Cardiac septum (tissue), 1 donor: ENCODE measurements at places on chromosomes 16 and 17. TPM values are rescaled to one million over a fixed set of nuclear protein-coding genes. Genes with fewer than 3 reads are reported as not detected.

The KCNAB3 gene
- 0.43 TPM for total RNA-seq

DNA sequence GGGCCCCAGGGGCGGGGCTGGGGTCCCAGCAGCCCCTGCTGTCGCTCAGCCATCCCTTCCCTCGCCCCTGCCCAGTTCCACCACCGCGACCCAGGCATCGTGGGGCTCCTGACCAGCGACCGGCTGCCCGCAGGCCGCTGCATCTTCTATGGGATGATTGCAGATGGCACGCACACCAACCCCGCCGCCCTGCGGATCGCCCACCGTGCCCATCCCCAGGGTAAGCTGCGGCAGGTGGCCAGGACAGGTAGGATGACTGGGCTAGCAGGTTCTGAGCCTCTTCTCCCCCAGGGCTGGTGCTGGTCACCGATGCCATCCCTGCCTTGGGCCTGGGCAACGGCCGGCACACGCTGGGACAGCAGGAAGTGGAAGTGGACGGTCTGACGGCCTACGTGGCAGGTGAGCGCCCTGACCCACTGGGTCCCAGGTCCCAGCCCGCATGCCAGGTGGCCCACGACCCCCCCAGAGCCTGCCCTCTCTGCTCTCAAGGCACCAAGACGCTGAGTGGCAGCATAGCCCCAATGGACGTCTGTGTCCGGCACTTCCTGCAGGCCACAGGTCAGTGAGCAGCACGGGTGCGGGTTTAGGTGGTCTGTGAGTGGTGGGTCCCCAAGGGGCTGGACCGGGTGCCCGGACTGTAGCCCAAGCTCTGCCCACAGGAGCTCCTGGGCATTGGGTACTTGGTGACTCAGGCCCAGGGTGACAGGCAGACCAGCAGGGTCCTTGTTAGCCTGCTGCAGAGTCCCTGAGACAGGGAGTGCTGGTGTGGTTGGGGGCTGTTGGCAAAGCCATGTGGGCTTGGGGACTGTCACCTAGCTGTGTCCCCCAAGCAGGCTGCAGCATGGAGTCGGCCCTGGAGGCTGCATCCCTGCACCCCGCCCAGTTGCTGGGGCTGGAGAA is 2.8 kb downstream of the CEMP1 start:
- DNase-seq, result no peak

The ARSG gene
- 2.7 TPM for total RNA-seq

DNA sequence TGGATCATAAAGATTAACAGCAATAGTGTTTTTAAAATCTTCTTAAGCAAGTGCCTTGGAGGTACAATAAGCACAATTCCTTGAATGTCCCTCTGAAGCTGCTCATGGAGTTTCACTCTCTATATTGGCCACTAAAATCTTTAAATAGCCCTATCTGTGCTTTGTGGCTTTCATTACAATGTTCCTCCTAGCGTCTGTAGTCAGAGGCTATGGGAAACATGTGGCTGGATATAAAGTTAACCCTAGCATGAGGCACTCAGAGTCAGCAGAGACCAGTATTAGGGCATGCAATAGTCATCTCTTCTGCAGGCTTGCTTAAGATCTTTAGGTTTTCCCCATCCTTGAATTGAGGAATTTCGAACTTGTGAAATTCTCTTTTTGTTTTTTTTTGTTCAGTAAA is 668.2 kb downstream of the CDH11 start:
- no peak for DNase-seq

The CTRB2 gene
- not detected for total RNA-seq

- DNase-seq, result no peak
These were observed 59.6 kb downstream of the HS3ST4 start for GRCh38 chr16:25751230-25751835.

DNA sequence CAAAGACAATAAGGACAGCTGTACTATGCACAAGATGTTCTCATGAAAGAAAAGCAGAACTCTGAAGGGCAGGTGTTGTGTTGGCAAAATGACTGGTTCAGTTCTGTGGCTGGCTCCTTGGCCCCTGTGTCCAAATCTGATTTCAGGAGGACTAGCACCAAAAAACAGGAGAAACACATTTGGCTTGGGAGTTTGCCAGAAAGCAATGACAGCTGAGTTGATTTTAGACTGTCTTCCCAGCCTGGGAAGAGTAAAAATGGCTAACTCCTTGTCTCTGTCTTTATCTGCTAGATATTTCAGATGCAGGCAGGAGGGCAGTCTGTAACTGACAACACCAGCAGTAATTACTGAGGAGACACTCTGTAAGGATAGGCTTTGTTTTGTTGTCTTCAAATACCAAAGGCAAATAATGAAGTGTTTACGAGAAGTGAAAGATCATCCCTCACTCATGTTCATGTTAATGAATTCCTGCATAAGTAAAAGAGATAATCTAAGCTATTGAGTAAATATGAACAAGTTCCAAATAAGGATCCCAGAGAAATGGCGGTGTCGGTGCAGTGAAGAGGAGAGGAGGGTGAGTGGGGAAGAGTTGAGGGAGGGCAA is 989.0 kb downstream of the CDH11 start:
- DNase-seq, result no peak

- no peak for DNase-seq
These were observed 3.8 kb downstream of the ERCC4 start for GRCh38 chr16:13923703-13924298.

DNA sequence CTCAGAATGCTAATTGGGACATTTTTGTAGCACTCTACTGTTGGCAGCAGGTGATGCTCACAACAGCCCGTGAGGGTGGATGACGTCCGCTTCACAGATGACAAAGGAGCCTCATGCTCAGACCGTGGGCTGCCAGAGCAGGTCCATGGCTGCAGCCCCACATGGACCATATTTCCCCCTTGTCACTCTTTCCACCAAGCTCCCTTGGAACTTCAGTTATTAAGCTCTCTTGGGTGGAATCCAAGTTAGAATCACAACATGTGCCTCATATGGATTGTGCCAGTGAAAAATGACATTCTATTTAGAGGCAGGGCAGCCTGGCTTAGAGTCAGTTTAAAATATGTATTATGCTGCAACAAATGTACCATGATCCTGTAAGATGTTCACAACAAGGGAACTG is 33.2 kb upstream of the STH start:
- DNase-seq, result no peak

The CDH8 gene
- 0.38 TPM for total RNA-seq

The SMARCE1 gene
- total RNA-seq, result 77.7 TPM
